LHCN-M2 (cell line): ENCODE measurements at places on chromosomes 1 and 21. TPM values are rescaled to one million over a fixed set of nuclear protein-coding genes. Genes with fewer than 3 reads are reported as not detected.

PROK1 gene
- not detected in 2 replicates for total RNA-seq

NMNAT2 gene
- total RNA-seq, result 1.3 and 2.4 TPM in 2 replicates

IFNAR2 gene
- 3.7 and 5.8 TPM in 2 replicates for total RNA-seq

GSTM1 gene
- total RNA-seq, result 1.1 and 1.2 TPM in 2 replicates

FLG gene
- under 0.01 TPM in 1 of 2 replicates, not detected in the other for total RNA-seq

ACTL8 gene
- total RNA-seq, result not detected in 2 replicates

KIAA1614 gene
- 5.9 and 7.1 TPM in 2 replicates for total RNA-seq

DCAF6 gene
- 36.9 and 46.5 TPM in 2 replicates for total RNA-seq

RGS2 gene
- 21.1 and 21.2 TPM in 2 replicates for total RNA-seq

RUNX3 gene
- total RNA-seq, result not detected in 2 replicates

ATP5PB gene
- total RNA-seq, result 228 and 252 TPM in 2 replicates

SCNM1 gene
- total RNA-seq, result 25.5 and 31.9 TPM in 2 replicates

DNA sequence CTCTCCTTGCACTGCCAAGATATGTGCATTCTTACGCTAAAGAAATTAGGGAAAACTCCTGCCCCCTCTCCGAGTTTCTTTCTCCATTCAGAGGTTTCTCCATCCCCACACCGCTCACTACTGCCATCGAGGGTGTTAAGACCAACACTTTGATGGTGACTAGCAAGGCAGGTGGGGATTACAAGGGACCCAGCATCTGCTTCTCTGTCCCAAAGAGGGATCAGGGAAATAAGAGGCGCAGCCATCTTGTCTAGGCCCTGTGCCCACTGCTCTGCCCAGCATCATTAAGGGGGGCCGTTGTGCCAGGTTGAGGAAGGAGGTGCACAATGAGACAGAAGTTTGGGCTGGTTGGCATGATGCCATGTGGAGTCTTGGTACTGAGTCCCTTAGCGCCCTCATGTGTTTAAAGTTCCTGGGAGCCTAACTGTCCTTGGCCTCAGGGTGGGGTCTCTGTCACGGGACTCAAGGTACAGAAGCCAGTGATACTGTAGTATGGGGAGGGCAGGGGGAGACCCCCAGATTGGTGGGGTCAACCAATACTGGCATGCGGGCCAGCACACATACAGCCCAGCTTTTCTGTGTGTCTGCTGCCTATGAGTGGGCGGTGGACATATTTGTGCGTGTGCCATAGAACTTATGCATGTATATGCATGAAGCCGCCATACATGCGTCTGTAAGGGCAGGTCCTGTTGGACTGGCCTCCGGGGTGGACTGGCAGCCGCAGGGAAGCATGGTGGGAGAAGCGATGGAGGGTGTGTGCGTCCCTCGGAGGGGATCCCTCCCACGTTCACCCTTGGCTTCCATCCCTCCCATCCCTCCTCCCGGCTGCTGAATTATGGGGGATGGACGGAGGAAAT is 5.5 kb downstream of the EFNA3 start:
- peak; percentile 53 for DNase-seq

GRCh38 chr1:11761988-11762406 is at the start of gene C1orf167:
TSS of gene C1orf167 (plus strand) at chr1:11762193. CDS start at chr1:11764401, 2,208 bp downstream.
- DNase-seq, result no peak

- peak; percentile 50 for DNase-seq
Observed at GRCh38 chr21:14383596-14384180, 742 bp upstream of the HSPA13 start.

DNA sequence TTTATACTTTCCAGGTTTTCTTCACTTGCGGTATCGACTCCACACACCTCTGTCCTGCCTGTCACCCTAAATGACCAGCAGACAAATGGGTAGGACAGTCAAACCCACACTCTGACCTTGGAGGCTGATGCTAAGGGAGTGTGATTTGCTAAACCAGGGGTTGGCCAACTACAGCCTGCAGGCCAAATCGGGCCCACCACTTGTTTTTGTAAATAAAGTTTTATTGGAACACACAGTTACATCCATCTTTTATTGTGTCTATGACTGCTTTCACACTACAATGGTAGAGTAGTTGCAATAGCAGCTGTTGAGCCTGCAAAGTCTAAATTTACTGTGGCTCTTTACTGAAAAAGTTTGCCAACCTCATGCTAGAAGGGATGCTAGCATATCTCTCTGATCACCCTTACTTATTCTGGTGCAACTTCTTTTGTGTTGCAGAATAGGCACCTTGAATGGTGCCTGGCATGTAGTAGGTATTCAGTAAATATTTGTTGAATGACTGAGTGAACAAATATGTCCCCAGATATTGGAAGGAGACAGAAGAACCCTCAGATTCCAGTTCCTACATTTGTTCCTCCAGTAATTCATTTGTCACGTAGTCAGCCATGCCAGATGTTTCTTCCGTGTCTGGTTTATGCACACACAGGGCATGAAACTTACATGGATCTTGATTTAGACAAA is 18.6 kb downstream of the IFNGR2 start:
- no peak for DNase-seq

GRCh38 chr1:7916501-7916830 is 24.2 kb downstream of the TNFRSF9 start:
- DNase-seq, result no peak

GRCh38 chr1:234235434-234235881 is 137.8 kb upstream of the COA6 start:
- no peak for DNase-seq

DNA sequence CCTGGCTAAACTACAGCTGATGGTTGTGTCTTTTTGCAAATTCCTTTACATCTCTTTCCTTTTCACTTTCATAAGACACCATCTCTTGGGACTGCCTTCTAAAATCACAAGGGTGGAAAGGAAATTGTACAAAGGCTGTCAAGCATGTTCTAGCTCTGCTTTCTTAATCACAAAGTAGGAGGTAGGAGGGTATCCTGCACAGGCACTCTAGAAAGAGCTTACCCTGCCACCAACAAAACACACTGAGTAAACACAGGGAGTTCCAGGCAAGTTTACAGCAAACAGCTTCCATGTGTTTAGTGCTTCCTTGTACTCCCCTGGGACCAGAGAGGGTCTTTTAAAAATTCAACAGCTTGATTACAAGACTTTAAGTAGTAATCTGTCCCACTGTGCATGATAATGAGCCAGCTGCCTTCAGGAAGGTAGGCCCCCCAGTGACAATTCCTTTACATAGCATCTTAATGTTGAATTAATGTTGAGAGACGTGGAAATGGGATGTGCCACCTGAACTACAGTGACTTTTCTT is 2.4 kb downstream of the PLPP3 start:
- peak; percentile 54 for DNase-seq

- no peak for DNase-seq
Observed at GRCh38 chr21:33015096-33015495, 10.6 kb upstream of the OLIG2 start.

DNA sequence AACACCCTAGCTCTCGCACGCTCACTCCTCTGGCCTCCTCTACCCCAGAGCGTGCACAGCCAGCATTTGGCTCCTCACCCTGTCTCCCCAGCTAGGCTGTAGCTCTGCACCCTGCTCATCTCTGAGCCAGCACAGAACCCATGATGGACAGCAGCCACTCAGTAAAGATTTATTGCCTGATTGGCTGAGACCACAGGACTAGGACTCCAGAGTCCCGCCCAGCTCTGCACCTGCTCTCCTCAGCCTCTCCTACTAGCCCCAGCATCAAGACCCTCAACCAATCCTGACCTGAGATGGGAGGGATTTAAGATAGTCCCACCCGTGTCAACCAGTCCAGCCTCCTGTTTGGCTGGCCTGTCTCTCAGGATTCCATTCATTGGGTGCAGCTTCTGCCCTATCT is 9.3 kb downstream of the C1QB start:
- DNase-seq, result peak; percentile 19

- no peak for DNase-seq
Observed at GRCh38 chr1:176877557-176877956, 287.0 kb downstream of the ASTN1 start.

- DNase-seq, result no peak
Observed at GRCh38 chr1:211588711-211589110, 9.8 kb upstream of the SLC30A1 start.

GRCh38 chr1:43373066-43373940 is 5.5 kb upstream of the ELOVL1 start:
- DNase-seq, result peak; percentile 81

DNA sequence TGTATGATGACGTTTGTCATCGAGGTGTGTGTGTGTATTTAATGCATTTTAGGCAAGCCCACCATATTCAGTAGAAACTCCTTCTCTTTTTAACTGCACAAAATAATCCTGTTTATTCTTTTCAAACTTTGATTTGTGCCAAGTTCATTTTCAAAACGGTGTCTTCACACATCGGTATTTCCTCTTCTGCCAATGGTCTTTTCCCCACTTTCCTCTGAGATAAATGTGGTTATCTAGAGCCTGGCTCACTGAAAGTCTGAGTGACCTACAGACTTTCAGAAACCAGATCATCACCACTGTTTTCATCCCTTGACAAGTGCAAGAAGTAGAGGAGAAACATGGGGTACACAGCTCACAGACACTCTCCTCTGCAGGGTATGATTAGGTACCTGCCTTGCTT is 69.4 kb downstream of the GPATCH2 start:
- no peak for DNase-seq

GRCh38 chr1:225766967-225767633 is 10.5 kb upstream of the SRP9 start:
- DNase-seq, result peak; percentile 97

DNA sequence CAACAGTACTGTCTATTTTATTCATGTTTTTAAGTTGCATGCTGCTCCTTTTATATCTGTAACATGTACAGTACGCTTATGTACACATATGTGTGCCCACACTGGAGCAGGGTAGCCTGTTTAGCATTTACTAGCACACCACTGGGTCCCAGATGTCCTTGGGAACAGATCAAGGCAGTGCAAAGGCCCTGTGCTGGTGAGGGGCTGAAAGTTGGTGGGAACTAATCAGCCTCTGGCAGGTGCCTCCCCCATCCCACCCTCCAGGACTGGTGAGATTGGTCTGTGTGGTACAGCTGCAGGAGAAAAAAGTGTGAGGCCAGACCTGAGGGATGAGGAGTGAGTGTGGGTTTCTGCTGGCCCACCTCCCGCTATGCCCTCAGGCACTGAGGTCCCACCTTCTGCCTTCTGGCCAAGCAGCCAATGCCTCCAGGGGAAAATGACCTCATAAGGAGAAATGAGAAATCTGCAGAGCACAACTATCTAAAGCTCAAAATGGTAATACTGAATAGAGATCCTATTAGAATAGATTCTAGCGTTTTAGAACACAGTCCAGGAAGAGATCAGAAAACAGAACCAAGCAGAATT is 58.9 kb downstream of the POFUT2 start:
- no peak for DNase-seq

DNA sequence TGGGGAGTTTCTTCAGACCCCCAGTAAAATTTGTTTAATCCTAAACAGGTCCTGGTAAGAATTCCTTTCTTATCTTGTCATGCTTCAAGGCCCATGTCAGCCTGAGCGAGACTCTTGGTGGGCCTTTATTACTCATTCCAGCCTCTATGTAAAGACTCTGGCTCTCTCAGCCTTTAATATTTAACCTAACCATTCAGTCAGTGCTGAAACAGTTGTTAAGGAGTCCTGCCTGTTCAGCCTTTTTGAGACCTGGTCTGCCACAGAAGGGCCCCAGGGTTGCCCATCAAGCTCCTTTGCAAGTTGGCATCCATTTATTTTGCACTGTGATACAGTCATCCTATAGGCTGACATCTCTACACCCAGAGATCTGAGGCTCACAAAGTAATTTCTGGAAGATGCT is 107.7 kb upstream of the VANGL1 start:
- no peak for DNase-seq

- DNase-seq, result no peak
Observed at GRCh38 chr1:10160173-10160572, 50.2 kb upstream of the KIF1B start.

GRCh38 chr1:114189398-114189797 is 35.7 kb upstream of the SYT6 start:
- no peak for DNase-seq

- DNase-seq, result no peak
Observed at GRCh38 chr21:17783481-17784179, 35.5 kb downstream of the C21orf91 start.

- DNase-seq, result no peak
Observed at GRCh38 chr1:209012443-209013196, 570.9 kb upstream of the CAMK1G start.

GRCh38 chr1:180501865-180502360 is 464 bp downstream of the ACBD6 start:
- DNase-seq, result no peak

DNA sequence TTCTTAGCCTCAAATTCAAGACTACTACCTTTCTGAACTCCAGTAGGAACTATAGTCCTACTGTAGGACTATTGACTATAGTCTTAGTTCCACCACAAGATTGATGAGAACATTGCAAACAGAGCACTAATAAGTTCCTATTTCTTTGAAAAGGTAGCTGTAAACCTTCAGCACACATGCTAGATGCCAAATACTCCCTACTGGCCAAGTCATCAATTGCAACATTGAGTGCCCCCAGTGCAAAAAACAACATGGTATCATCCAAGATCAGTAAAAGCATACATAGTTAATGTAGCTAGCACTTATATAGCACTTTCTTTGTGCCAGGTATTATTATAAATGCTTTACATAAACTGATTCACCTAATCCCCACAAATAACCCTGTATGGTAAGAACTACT is 99.8 kb downstream of the MRPL39 start:
- DNase-seq, result peak; percentile 45

DNA sequence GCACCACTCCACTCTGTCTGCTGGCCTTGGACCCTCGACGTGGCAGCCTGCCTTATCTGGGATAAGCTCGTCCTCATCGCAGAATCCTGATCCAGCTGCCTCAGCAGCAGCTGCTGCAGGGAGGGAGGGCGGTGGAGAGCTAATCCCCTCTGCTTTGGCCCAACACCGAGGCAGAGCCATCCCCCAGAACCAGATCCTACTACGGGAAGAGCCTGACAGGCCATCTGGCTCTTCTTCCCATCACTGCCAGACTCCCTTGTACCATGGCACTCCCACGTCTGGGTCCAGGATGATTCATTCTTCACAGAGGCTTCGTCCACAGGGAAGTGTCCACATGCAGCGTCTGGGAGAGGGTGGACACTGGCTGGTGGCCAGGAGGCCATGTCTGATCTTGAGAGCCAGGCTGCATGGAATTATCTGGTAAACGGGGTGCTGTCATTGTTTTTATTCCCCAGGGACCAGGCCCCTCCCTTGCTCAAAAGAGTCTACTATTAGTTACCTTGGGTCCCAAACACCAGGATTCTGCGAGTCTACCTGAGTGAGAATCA is 14.6 kb upstream of the PKP1 start:
- peak; percentile 91 for DNase-seq

GRCh38 chr1:77513839-77514763 is 168.4 kb downstream of the ZZZ3 start:
- DNase-seq, result peak; percentile 96

DNA sequence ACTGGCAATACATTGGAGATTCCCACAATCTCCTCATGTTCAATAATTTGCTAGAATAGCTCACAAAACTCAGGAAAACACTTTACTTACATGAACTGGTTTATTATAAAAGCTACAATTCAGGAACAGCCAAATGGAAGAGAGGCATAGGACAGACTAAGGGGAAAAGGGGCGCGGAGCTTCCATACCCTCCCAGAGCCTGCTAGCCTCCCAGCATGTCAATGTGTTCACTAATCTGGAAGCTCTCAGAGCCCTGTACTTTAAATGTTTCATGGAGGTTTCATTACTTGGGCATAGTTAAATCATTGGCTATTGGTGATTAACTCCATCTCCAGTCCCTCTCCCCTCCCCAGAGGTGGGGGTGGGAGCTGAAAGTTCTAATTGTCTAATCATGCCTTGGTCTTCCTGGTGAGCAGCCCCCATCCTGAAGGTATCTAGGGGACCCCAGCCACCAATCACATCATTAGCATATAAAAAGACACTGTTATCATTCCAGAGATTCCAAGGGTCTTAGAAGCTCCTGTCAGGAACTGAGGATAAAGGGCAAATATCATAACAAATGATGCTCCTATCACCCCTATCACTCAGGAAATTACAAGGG is 10.9 kb upstream of the DMRTB1 start:
- DNase-seq, result no peak
